Stimulated activated CD8-positive, alpha-beta memory T cell treated with anti-CD3 and anti-CD28 coated beads, Interleukin-7, amount 100 ng/mL, for 24 hours (primary cell): ENCODE measurements at places on chromosomes 2 and 18.

DNA sequence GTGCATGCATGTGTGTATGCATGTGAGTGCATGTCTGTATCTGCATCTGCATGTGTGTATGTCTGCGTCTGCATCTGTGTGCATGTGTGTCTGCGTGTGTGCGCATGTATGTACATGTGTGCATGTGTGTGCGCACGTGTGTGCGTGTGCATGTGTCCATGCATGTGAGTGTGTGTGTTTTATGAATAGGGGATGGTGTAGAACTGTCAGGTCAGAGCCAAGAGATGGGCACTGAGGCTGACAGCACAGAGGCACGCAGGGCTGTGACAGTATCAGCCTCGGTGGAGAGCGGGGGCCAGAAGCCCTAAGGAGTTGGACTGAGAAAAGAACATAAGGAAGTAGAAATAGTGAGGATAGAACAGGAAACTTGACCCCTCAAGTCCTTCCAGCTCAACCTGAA is 494.0 kb upstream of the MYT1L start:
- DNase-seq, result no peak

GRCh38 chr2:191645434-191646162 is 32.3 kb upstream of the NABP1 start:
- no peak for DNase-seq

DNA sequence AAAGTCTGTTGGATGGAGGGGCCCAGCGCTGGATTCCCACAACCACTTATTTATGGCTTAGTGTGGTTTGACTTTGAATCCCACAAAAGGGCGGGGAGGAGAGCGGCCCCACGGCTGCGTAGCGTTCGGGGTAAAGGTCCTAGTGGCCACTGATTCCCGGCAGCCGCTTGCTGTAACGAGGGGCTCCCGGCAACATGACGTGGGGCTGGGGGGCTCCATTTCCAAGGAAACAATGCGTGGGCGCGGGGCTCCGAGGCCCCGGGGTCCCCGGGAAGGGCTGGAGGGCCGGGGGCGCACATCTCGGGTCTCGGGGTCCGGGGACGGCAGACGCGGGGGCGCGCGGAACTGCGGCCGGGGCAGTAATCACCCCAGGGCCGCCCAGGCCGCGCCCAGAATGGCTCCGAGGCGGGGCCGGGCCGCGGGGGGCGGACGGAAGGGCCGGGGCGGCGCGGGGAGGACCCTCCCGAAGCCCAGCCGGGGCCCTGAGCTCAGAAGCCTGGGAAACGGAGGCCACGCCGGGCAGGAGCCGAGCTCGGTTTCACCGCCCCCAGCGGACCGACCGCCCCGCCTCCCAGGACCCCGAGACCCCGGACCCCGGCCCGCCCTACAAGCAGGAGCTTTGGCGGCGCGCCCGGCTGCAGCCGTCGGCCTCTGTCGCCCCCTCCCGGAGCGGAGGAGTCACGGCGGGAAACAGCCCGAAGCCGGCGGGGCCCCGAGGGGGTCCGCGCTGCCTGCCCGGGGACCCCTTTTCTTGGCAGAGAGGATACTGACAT is 11.9 kb upstream of the MLPH start:
- DNase-seq, result peak; percentile 52

GRCh38 chr18:75170022-75170789 is 38.7 kb downstream of the PTGR3 start:
- DNase-seq, result no peak

DNA sequence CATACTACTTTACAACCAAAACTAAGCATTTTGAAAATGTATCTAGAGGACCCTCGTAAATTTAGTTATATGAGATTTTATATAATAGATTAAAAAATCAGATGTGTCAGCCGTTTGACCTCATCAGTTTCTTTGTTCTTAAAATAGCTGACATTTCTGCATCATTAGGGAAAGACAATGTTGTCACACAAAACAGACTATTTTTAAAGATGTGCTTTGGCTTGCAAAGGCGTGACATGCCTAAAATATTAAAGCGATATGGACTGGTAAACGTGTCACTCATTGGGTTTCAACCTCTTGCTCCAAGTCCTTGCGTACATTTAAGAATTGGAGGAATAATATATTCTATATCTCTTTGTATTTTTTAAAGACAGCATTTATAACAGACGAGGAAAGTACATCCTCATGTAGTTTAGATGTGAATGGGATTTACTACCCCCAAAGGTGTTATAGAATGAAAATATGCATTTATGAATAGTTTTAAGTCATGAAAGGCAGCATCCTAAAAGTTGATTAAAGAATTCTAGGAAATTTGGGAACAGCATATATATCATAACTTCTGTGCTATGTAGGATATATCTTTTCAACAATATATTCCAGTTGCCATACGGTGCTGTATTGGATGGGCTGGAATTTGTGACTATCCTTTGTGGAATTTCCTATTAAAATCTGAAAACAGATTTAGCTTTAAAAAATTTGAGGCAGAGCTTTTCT is 3.8 kb downstream of the MYL12A start:
- DNase-seq, result no peak

- no peak for DNase-seq
These were observed 158.0 kb downstream of the CSRNP3 start for GRCh38 chr2:165627470-165627869.

DNA sequence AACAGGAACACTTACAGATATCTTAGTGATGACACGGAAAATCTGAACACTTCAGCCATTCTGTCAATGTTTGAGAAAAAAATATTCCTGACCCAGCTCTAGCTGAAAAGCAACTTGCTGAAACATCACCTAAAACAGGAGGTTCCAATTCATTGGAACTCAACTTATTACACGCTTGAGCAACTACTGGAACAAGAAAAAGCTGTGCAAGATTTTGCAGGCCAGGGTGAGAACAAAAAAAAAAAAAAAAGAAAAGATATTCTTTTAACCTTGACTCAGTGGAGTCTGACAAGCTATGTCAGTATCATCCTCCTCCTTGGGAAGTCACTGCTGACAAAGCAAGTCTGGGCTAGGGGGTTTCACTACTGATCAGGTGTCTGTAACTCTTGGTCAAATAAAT is 351.0 kb downstream of the SS18 start:
- no peak for DNase-seq

DNA sequence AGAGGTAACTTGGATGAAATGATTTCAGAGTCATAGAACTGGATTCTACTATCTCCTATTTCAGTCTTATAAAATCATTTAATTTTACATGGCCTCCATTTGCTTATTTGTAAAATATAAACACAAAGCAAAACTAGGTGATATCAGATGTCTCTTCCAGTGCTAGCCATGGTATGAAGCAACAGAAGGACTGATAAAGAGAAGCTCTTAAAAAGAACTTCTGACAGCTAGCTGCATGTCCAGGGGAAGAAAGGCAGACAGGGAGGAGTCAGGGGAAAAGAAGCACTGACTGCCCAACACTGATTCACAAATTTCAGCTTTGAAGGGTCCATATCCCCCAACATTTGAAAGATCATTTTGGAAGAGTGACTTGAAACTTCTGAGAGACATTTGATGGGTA is 6.4 kb downstream of the SLC8A1 start:
- DNase-seq, result no peak

DNA sequence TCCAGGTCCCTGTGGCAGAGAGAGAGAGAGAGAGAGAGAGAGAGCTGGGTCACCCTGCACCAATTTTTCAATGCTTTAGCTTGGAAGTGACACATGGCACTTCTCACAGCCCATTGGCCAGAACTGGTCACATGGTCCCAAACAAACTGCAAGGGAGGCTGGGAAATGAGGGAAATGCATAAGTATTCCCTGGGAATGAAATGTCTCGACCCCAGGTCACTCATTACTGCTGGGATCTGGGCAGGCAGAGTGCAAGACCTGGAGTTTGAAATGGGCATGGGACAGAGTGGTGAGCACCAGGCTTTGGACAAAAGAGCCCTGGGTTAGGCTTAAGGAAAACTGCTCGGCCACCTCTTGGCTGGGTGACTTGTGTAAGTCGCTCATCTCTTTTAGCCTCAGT is 37.0 kb downstream of the SMAD7 start:
- DNase-seq, result no peak

DNA sequence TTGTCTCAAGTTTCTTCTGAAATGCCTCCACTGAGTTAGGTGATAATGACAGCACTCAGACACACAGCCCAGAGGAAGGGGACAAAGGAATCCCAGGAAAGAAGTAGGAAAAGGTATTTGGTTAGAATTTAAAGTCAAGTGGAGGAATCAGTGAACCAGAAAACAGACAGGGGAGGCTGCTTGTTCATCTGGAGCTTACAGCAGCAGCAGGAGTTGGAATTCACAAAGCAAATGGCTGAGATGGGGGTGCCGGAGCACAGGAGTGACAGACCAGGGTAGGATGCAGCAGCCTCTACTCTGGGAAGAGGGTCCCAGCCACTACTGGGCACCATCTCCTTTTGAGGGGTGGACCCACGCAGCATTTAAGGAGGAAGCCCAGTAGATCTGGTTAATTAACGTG is 104.8 kb downstream of the ST6GAL2 start:
- DNase-seq, result no peak

- DNase-seq, result no peak
These were observed 132.4 kb upstream of the ST6GAL2 start for GRCh38 chr2:107018366-107018765.

DNA sequence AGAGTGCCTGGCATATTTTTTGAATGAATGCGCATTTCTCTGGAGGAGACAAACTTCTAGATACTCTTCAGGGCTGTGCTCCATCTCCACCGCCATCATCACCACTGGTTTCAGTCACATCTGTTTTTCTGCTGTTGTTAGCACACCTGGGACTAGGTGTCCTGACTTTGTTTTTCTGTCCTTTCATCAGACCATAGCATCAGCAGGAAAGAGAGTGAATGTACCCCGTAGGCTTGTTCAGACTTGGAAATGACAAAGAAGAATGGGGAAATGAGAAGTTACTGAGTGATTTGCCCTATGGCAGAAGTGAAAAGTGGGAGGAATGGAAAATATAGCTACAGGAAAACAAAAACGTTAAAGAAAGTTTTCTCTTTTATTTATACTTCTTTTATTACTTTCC is 965.2 kb upstream of the FANCL start:
- DNase-seq, result no peak

- DNase-seq, result no peak
These were observed 1.2 kb downstream of the EPB41L3 start for GRCh38 chr18:5542515-5543035.

DNA sequence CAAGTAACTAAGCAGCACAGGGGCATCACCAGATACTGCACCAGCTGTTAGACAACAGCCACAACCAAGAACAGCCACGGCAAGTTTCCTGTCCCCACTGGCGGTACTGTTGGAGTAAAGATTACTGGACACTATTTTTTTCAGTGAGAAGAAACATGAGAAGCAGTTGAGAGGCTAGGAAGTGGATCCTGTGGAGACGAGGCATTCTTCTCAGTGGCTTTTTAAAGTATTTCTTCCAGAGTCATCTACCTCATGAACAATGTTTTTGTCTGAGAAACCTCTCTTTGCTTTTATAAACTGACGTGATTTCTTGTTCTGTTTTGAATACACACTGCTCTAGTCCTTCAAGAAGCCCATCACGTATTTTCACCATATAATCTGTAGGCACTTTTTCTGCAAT is 18.8 kb downstream of the TM4SF20 start:
- DNase-seq, result no peak

GRCh38 chr2:43228321-43228751 is 1.9 kb upstream of the ZFP36L2 start:
- DNase-seq, result no peak

DNA sequence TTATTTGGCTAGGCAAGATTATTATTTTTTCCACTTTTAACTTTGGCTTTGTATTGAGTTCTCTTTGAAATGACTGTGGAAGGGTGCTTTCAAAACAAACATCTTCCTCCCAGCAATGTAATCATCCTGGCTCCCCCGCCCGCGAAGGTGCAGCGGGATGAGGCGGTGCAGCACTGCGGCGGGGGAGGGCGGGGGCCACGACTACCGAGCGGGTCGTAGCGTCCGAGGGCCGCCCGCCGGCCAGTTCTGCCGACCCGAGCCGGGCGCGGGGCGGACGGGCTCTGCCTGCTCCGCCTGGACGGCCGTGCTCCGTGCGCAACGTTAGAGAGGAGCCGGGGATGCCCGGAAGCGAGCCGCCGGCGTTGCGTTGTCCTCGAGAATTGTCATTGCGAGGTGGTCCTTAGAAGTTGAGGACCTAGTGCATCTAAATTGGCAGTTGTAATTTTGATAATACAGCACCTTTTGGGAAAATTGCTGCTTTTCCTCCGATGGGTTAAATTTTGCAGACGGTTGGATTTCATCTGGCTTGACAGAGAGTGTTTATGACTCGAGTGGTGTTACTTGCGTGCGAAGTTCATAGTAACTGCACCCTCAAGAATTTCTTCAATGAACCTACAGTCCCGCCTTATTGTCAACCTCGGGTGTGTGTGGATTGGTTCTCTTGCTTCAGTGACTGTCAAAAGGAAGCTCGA is 1.1 kb downstream of the EPC2 start:
- DNase-seq, result peak; percentile 2

GRCh38 chr18:67608615-67609273 is 92.2 kb upstream of the DSEL start:
- no peak for DNase-seq

DNA sequence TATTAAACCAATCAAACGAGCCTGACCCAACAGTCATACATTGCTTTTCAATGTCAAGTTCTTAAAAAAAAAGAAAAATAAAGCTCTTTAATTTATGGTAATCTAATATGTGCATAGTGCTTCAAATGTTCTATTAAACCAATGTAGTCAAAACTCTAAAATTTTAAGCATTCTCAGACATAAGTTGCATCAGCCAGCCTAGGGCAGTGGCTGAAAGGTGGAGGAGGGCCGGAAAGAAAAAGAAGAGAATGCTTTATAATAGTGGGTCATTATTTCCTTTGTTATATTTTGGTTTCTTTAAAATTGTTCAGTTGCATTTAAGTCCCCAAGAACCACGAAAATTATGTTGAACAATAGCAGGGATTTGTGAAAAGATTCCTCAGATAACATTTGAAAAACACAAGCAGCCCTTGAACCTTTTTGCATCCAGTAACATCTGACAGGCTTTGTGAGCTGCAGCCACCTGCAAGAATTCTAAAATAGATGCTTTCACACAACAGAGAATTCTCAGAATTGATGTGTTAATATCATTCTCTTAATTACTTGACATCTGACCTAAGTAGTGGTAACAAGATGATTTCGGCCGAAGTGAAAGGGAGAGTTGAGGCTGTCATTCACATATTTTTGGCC is 252.1 kb downstream of the CDCA7 start:
- DNase-seq, result no peak

DNA sequence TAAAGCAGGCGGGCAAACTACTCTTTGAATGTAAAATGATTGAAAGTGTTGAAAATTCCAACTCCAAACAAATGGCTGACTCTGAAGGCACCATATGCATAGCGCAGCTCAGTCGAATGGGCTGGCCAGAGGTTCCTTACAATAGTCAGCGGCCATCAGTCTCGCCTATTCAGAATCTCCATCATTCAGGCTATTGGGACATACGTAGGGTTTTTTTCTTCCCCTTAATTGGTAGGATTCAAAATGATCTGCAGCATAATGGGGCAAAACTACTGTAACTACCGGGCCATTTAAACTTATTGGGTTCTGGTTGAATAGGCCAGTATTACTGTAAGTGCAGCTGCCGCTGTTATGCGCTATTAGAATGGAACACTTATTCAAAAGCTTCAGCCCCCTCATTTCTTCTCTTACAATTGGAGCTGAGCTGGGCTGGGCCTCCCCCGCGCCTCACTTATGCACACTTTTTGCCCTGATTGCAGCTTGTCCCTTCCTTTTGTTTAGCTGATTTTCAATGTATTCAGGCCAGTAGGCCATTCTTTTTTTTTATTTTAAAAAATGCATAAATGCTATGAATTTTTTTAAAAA is 40.4 kb downstream of the SLC9A4 start:
- DNase-seq, result no peak

GRCh38 chr2:208253600-208254117 is 1.2 kb downstream of the IDH1 start:
- no peak for DNase-seq
